ENCODE measurements at places on chromosomes 2 and 18.

DNA sequence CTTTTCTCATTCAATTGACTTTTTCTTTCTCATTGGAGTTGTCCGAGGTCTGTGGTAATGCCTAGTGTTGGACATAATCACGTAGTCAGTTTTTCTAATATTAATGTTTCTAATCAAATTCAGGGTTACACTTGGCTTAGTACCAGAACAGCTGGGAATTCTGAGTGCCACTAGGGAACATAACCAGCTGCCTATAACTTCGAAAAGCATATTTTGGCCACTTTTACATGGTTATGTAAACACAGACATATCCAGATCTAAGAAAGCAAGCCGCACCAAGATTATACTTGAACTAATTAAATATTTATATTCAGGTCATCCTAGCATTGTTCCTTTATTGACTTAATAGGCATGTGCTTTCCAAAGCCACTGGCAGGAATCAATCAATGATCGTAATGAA lies 91.1 kb upstream of the ARHGAP28 start:
- no peak for DNase-seq

GRCh38 chr2:170509452-170510193 lies 205.5 kb upstream of the SP5 start:
- no peak for DNase-seq

DNA sequence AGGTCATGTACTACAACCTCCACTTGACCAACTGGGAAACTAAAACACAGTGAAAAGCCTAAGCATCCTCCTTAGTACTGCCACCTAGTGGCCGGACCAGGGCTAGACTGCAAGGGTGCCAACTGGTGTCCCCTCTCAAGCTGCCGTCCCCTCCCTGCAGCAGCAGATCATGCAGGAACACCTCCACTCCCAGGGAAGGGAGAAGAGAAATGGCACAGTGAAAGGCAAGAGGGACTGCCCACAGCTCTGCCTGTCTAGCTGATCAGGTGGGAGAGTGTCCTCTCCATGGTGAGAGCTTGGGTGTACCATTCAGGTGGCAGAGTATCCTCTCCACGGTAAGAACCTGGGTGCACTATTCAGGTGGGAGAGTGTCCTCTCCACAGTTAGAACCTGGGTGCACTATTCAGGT lies 78.1 kb downstream of the AAK1 start:
- peak; percentile 29 for DNase-seq

DNA sequence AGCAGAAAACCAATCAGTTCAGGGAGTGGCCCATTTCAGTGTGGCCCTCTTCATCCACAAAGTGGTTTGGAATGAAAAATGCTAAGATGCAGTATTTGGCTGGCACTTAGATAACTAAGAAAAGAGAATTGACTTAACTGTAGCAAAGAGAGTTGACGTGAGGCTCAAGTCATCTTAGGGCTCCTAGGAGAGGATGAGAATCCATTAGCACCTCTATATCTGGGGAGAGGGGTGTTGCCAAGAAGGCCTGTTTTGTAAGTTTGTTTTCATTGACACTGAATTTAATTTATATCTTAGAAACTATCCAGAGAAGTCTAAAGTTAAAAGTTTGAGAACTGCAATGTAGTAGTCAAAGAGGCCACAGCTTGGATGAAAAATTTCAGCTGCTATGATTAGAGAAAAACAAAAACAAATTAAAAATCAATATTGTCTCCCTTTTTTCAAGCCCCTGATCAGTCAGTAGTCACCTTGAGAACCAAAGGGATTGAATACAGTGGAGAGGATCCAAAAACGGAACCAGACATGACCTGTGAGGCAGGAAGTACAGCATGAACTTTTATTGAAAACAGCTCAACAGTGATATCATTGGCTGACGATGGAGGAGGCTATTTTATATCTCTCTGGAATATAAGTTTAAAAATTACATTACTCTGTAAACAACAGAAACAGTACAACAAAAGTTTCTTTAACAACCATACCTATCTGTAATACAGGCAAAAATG lies 52.7 kb downstream of the PHLPP1 start:
- DNase-seq: no peak

DNA sequence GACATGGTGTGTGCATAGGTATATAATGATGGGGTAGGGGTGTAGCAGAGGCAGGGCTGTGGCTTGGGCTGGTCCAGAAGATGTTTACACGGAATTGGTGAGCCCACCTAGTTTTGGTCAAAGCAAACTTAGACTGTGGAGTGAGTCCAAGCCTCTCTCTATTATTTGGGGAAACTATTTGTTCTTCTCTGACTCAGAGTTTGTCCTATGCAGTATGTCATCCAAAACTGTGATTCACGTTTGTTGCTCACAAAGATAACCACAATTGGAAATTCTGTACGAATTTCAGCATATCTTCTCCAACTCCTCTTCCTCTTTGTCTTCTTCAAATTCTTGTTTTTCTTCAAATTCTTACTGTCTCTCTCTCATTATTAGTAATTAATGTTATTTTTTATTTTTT lies 292.9 kb downstream of the XIRP2 start:
- no peak for DNase-seq

DNA sequence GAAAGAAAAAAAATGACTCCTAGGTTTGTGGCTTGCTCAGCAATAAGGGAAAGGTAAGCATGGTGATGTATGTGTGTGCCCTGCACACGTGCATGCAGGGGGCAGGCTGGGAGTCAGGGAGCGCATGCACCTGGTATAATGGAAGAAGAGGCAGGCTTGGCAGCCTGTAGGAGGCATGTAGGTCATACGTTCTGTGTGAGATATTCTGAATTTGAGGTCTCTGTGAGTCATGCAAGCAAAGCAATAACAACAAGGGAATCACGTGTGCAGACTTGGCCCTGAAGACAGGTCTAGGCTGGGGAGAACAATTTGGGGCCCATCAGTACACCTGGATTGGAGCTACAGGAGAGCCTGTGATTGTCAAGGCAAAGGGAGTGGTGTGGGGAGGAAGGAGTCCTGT lies 94.5 kb upstream of the TTC39C start:
- no peak for DNase-seq

DNA sequence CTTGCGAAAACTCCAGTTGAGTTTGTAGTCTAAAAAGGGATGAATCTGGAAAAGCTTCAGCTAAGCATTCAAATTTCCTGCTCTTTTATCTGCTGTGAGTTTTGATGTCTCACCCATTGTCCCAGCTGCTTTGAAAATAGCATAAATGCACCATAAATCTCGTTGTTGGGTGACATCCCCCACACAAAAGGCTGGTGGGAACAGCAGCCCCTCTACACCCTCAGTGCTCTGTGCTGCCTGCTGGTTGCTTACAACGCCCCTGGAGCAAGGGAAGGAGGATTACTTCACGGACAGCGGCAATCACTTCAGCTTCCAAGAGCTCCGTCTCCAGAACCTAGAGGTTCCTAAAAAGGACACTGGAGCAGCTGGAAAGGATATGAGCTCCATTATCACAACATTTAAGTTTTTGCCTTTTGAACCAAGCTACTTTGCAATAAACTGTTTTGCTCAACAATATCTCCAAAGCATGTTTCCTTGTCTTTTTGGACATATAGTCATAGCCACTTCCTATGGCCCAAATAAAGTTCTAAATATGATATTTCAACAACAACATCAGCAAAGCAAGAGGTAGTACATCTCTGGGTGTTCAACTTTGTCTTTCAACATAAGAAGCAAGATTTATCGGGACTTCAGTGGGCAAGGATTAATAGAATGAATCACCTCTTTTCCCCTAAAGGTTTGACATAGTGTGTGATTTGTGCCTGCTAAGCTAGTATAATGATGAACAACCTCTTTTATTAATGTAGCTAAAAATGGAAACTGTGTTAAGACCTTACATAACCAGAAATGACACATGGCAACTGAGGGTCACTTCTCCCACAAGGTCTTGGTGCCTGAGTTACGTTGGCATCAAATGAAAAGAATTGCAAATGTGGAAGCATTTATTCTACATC lies 413.5 kb downstream of the TXNL1 start:
- no peak for DNase-seq

GRCh38 chr2:8534729-8535468 lies 147.0 kb upstream of the ID2 start:
- DNase-seq: no peak

DNA sequence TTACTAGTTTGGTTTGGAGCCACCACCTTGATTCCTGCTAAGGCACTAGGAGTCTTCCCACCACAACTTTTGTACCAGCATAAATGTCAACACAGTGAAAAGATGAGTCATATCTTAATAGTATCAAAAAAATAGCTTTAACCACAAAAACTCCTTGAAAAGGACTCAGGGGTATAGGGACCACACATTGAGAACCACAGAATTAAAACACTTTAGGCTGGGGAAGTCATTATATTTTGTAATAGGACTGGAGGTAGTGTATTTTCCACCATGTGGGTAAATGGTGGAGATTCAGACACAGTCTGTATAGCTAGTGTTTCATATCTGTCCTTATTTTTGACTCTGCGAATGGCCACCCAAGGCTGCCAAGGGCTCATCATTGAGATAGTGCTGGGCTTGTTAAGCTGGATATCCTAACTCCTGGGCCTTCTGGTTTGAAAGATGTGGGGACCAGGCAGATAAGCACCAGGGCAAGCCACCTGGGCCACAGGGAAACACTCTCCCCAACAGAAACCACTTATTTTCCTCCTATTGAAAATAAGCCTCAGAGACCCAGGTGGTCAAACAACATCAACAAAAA lies 19.1 kb upstream of the FHL2 start:
- DNase-seq: no peak

DNA sequence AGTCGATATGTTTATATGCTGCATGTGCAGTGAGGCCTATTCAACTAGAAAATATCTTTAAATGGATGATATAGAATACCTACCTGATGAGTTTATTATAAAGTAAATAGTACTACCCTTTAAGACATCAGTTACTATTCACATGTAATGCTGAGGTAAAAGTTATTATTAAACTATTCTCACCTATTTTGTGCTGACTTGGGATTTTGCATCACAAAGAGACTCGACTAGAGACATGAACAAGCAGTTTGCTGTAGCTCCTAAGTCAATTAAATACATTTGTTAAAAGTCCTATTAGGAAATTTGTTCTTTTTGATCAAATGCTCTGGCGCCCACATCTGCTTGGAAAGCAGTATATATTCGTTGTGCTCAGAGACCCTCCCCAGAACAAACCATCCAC lies 164.1 kb downstream of the CCDC85A start:
- no peak for DNase-seq

DNA sequence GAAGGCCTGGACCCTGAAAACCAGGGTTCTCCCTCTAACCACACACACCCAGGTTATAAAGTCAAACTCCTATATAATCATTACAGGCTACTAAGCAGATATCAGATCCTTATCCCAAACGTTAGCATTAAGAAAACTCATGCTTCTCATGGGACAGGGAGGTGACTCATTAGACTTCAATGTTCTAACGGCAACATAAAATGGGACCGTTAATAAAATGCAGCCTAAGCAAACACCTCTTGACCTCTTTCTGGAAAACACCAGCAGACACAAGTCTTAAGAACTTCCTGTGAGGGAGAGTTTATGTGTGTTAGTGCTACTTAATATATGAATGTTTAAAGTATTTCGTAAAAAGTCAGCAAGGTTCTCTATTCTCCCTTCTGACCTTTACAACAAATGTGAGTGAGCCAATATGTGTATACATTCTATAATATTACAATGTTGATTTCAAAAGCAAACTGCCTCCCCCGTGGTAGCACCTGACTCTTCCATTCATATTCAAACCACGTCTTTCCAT lies 31.7 kb downstream of the LPIN2 start:
- DNase-seq: no peak

DNA sequence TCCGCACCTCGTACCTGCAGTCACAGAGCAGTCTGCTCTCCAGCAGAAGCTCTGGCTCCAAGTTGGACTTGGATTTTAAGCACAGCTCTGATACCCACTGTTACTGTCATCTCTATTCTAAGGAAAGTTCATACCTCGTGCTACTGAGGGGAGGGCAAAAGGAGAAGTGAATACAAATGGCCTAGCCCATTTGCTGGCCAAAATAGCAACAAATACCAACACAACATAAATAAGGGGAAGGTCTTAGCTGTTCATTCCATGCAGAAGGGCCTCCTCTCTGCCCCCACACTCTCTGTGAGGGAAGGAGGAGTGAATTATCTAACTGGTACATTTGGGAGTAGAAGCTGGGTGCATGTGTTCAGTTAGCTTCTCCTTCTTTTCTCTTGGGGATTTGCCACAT lies 739.4 kb upstream of the RAB6C start:
- DNase-seq: no peak

DNA sequence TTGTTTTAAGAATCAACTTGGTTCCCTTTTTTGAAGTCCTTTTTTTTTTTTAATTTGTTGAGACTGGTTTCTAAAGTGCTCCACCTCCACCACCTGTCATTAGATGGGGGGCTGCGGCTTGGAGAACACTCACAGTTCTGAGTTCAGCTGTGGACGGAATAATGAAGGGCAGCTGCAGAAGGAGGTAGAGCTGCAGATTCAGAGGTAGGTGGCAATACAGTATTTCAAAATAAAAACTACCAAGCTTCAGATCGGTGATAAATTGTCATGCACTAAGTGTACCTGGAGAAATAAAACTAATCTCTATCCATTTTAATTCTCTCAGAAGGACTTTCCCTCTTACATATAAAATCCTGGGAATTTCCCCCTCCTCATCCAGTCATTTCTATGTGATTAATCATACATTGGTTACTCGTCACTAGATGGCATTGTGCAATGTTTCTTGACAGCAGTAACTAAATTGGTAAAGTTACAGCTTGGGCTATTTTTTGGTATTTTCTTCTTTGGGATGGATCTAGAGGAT lies 81.1 kb upstream of the SLC39A10 start:
- DNase-seq: no peak

- no peak for DNase-seq
Measured at GRCh38 chr2:64659252-64659651, 5.5 kb upstream of the SERTAD2 start.

DNA sequence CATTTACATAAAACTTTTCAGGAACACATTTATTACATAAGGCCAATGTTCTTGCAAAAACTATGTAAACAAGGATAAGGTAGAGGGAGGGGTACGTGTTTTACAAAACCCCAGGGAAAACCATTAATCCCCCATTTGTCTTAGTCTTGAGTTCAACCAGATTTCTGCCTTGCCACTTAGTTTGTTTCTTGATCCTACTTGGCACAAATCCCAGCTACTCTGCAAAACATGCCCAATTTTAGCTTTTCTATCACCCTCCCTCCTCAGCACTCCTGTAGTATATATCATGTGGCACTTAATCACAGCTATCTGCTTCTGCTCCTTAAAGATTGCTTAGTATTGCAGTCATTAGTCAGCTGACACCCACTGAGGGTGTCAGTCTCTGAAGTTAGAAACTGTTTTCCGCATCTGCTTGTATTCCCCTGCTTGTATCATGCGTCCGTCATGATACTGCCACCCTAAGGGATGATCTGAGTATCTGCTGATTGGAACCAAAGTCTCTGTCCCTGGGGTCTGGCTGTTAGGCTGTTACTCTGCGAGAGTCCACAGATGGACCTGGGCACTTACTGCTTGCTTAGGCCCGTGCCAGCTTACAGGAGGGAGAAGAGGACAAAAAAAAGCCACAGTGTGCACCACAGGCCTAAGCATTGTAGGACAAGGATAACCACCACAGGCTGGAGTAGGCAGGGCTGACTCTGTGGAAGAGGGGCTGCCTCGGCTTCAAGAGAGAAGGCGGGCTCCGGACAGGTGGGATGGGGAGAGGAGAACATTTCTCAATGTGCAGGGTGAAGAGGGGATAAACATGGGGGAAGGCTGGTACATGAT lies 82.2 kb downstream of the EPAS1 start:
- DNase-seq: no peak

- no peak for DNase-seq
Measured at GRCh38 chr2:37589298-37589697, 82.1 kb downstream of the CDC42EP3 start.
